Naive thymus-derived CD8-positive, alpha-beta T cell (primary cell): ENCODE measurements at places on chromosomes 6 and 20. TPM values are rescaled to one million over a fixed set of nuclear protein-coding genes. Genes with fewer than 3 reads are reported as not detected.

CNR1 gene
- 0.27 TPM for total RNA-seq

SLC17A3 gene
- total RNA-seq, result not detected

IFT52 gene
- 18.6 TPM for total RNA-seq

- no peaks in the 10 kb centered on the region for H3K36me3 ChIP-seq
- H3K27me3 ChIP-seq, result no peaks in the 10 kb centered on the region
- H3K4me3 ChIP-seq, result no peak overlapping the region
Measured at GRCh38 chr20:50083034-50083433, 29.9 kb downstream of the UBE2V1 start.

DNA sequence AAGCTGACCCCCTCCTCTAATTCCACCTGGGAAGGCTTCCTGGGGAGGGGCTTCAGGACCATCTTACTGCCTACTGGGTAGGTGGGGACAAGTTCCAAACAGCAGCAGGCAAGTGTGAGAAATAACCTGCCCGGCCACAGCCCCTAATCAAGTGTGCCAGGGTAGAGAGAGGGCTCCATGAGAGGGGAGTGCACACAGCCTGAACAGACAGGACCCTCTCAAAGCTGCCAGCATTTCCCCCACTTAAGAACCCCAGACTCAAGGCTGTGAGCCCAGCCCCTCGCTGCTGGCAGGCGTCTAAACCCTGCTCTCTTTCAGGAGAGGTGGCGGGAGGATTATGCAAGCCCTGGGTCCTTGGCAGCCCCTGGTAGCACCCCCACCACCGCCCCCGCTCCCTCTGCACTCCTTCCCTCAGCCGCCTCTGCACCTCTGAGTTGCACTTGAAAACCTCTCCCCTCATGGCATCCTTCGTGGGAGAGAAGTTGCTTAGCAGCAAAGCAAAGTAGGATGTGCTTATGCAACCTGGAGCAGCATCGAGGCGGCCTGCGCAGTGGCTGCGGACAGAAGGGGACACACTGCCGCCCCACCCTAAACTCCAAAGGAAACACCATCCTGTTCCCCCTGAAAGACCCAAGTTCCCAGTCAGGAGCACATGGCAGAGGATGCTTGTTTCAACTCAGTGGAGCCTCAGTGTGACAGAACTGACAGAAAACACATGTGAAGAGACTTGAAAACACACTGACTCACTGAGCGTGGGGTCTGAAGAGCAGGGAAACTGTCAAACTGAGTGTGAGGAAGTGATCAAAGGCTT lies 10.5 kb downstream of the DDRGK1 start:
- no peaks in the 10 kb centered on the region for H3K27me3 ChIP-seq
- no peak overlapping the region for H3K4me3 ChIP-seq
- no peaks in the 10 kb centered on the region for H3K36me3 ChIP-seq
- DNase-seq, result no peak
- peaks cover 15% of the 10 kb centered on the region for H3K4me1 ChIP-seq

DNA sequence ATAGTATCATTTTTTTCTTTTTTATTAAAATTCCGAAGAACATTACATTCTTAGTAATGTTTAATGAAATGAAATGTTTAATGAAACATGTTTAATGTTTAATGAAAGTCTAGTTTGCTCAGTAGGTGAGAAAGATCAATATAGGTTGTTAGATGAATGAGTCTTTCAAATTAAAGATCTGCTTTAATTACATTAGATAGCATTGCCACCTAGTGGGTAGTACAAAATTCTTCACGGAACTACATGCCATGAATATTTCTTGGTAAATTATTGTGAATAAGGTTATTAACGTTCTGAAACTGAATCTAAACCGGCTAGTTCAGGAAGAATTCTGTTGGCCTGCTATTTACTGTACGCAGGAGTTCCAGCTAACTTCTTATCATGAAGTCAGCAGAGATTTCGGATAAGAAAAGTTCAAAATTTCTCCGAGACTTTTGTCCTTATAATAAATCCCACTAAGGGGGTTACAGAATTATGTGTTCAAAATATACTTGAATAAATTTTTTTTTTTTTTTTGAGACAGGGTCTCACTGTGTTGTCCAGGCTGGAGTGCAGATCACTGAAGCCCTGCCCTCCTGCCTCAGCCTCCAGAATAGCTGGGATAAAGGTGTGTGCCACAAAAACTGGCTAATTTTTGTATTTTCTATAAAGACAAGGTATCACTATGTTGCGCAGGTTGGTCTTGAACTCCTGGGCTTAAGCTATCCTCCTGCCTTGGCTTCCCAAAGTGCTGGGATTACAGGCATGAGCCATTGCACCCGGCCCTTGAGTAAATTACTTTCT lies 7.9 kb upstream of the GMNN start:
- H3K27me3 ChIP-seq, result no peaks in the 10 kb centered on the region
- no peak overlapping the region for H3K27ac ChIP-seq
- DNase-seq, result no peak
- H3K4me3 ChIP-seq, result no peak overlapping the region

GRCh38 chr6:169420912-169421543 lies 167.4 kb upstream of the THBS2 start:
- peaks cover 8% of the 10 kb centered on the region for H3K27me3 ChIP-seq
- no peaks in the 10 kb centered on the region for H3K36me3 ChIP-seq
- H3K27ac ChIP-seq, result no peak overlapping the region
- no peak overlapping the region for H3K4me3 ChIP-seq

- H3K36me3 ChIP-seq, result no peaks in the 10 kb centered on the region
- no peak overlapping the region for H3K27ac ChIP-seq
- peak; percentile 29 for DNase-seq
- H3K27me3 ChIP-seq, result no peaks in the 10 kb centered on the region
- H3K4me1 ChIP-seq, result peaks cover 27% of the 10 kb centered on the region
- no peak overlapping the region for H3K4me3 ChIP-seq
Measured at GRCh38 chr6:89368107-89368506, 15.6 kb upstream of the UBE2J1 start.

- no peak for DNase-seq
- peaks cover 29% of the 10 kb centered on the region for H3K4me1 ChIP-seq
- H3K27me3 ChIP-seq, result no peaks in the 10 kb centered on the region
- H3K27ac ChIP-seq, result peak overlapping the region; percentile 90
- H3K36me3 ChIP-seq, result peaks cover 76% of the 10 kb centered on the region
Measured at GRCh38 chr20:32449057-32449889, 91.1 kb downstream of the ASXL1 start.

- H3K36me3 ChIP-seq, result no peaks in the 10 kb centered on the region
- DNase-seq, result no peak
- H3K27me3 ChIP-seq, result peaks cover 4% of the 10 kb centered on the region
- H3K4me1 ChIP-seq, result no peaks in the 10 kb centered on the region
Measured at GRCh38 chr6:120447605-120448004, 886.7 kb downstream of the TBC1D32 start.

GRCh38 chr6:15358579-15359327 lies 112.9 kb downstream of the JARID2 start:
- DNase-seq, result no peak
- H3K27me3 ChIP-seq, result no peaks in the 10 kb centered on the region
- H3K4me3 ChIP-seq, result no peak overlapping the region
- peaks cover 13% of the 10 kb centered on the region for H3K36me3 ChIP-seq
- H3K4me1 ChIP-seq, result peaks cover 47% of the 10 kb centered on the region

GRCh38 chr20:44050925-44051660 lies 135.9 kb downstream of the JPH2 start:
- no peak overlapping the region for H3K27ac ChIP-seq
- no peaks in the 10 kb centered on the region for H3K27me3 ChIP-seq
- H3K4me3 ChIP-seq, result no peak overlapping the region
- H3K4me1 ChIP-seq, result peaks cover 3% of the 10 kb centered on the region

DNA sequence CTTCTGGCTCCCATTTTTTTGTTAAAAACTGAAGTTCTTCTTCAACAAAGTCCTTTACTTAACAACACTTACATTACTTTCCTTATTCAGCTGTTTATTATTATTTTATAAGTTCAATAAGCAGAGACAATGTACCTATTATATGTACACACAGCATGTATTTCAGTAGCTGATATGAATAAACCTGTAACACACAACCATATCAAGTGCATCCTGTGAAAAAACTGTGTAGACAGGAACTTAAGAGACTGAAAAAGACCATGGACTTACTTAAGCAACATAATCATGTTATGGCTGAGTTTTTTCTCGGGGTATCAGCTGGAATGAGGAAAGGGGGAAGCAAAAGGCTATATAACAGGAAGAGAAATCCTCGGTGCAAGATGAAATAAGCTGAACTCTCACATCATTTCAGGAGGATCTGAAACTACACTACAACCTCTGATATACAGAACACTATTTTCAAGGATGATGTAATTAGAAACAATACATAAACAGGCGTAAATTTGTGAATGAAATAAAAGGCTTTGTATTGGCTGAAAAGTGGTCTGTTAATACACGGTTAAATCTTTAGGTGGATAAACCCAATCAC lies 70.9 kb downstream of the REV3L start:
- H3K4me1 ChIP-seq, result peaks cover 18% of the 10 kb centered on the region
- H3K36me3 ChIP-seq, result peaks cover 35% of the 10 kb centered on the region
- no peak overlapping the region for H3K4me3 ChIP-seq
- no peaks in the 10 kb centered on the region for H3K27me3 ChIP-seq

DNA sequence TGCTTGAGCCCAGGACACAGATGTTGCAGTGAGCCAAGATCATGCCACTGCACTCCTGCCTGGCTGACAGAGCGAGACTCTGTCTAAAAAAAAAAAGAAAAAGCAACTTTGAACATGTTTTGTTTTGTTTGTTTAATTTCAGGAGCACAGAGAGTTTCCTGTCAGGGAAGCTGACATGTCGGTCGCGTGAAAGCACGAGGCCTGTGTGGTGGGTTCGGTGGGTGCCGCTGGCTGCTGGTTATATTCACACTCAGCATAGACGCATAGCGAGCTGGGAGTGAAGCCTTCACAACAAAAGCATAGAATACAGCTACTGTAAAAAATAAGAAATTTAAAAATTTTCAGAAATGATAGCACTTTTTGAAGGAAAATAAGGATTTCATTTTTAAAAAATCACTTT lies 14.5 kb downstream of the MTG2 start:
- H3K27me3 ChIP-seq, result no peaks in the 10 kb centered on the region
- peaks cover 8% of the 10 kb centered on the region for H3K4me1 ChIP-seq
- H3K27ac ChIP-seq, result no peak overlapping the region
- H3K36me3 ChIP-seq, result no peaks in the 10 kb centered on the region
- no peak overlapping the region for H3K4me3 ChIP-seq
